Stomach (tissue), 19 donors: ENCODE measurements at places on chromosomes 11 and 22.

GRCh38 chr11:34344768-34345539 lies 12.9 kb downstream of the ABTB2 start:
- peak; percentile 76 for DNase-seq
- no peaks in the 10 kb centered on the region for H3K27me3 ChIP-seq
- H3K4me1 ChIP-seq: peaks cover 22% of the 10 kb centered on the region
- H3K4me3 ChIP-seq: no peak overlapping the region
- no peak overlapping the region for H3K27ac ChIP-seq

DNA sequence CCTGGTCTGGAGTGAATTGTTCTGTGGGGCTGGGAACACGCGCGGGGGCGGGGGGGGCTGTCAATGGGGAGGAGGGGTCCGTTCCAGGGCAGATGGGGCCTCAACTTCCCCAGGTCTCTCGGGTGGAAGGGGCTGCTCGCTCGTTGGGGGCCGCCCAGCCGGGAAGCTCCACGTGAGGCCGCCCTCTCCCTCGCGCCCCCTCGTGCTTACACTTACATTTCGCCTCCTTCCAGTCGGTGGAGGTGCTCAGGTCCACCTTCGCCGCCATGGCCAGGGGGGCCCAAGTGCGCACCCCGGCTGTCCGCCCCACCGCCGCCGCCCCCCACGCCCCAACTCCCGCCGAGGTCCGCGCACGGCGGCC lies 452 bp downstream of the MACROD1 start:
- no peaks in the 10 kb centered on the region for H3K36me3 ChIP-seq
- no peak for DNase-seq
- H3K4me1 ChIP-seq: peaks cover 26% of the 10 kb centered on the region

DNA sequence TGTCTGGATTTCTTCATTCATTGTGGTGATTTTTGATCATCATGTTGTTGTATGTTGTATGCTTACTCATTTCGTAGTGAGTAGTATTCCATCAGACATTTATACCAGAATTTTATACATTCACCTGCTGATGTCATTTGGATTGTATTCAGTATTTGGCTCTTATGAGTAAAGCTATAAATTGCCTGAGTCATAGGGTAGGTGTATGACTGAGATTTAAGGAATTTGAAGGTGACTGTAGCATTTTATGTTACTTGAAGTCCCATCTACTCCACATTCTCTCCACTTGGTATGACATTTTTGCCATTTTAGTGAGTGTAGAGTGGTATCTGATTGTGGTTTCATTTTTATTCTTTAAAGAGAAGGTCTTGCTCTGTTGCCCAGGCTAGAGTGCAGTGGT lies 548.2 kb downstream of the TBC1D22A start:
- H3K27ac ChIP-seq: no peak overlapping the region
- no peak for DNase-seq
- H3K4me1 ChIP-seq: no peaks in the 10 kb centered on the region
- no peak overlapping the region for H3K4me3 ChIP-seq

DNA sequence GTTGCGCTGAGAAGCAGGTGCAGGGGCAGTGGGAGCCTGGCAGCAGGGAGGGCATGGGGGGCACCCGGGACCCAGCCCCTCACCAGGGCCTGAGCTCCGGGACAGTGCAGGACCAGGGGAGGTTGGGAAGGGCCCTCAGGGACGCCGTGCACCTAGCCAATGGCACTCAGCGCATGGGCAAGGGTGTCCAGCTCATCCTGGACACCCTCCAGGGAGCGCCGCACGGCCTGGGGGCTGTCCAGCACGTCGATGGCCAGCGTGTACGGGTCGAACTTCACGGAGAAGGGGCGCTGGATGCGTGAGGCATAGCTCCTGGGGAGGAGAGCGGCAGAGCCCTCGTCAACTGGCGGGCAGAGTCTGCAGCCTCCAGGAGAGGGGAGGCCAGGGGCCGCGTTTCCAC lies 3.1 kb upstream of the INS start:
- no peak for DNase-seq
- no peaks in the 10 kb centered on the region for H3K36me3 ChIP-seq
- H3K27ac ChIP-seq: no peak overlapping the region
- H3K27me3 ChIP-seq: peaks cover 95% of the 10 kb centered on the region
- no peak overlapping the region for H3K4me3 ChIP-seq
- peaks cover 8% of the 10 kb centered on the region for H3K4me1 ChIP-seq

- H3K4me1 ChIP-seq: peaks cover 5% of the 10 kb centered on the region
- peak; percentile 55 for DNase-seq
- H3K27ac ChIP-seq: no peak overlapping the region
- H3K36me3 ChIP-seq: no peaks in the 10 kb centered on the region
- H3K27me3 ChIP-seq: no peaks in the 10 kb centered on the region
These were observed 60.7 kb downstream of the LRRC32 start for GRCh38 chr11:76609736-76610370.

DNA sequence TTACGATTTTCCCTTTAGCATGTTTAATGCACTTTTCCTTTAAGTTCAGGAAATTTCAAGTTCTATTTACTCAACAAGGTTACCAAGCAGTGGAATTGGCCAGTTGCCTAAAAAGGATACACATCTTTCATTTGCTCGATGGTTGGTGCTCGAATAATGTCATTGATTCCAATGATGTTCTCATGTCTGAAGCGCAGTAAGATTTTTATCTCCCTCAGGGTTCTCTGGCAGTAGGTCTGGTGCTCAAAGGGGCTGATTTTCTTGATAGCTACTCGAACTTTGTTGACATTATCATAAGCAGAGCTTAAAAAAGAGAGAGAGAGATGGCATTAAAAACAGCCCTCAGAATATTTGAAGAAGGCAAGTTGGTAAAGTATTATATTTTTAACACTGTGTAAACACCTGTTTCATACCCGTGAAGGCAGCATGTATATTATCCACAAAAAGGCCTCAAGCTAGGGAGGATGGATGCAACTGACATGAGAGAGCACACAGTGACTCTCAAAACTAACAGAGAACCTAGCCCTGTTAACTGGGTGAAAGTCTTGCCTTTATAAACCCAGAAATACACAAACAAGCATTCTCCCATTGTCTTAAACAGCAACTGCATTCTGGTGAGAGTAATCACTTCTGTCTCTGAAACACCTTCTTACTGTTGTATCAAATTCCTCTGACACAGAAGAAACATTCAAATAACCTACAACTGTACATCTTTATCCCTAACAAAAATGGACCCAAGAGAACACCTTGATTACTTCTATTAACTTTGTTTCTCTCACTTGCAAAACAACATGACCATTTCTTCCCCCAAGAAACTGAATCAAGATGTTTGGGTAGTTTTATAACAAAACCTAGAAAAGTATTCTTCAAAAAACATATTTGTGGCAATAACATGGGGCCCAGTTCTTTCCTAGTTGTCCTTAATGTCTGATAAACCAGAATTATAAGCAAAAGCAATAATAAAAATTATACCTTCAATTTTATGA lies 59.6 kb downstream of the MAPK1 start:
- H3K4me1 ChIP-seq: no peaks in the 10 kb centered on the region
- H3K4me3 ChIP-seq: no peak overlapping the region
- peak; percentile 61 for DNase-seq
- no peak overlapping the region for H3K27ac ChIP-seq
- H3K27me3 ChIP-seq: no peaks in the 10 kb centered on the region

- H3K4me1 ChIP-seq: peaks cover 6% of the 10 kb centered on the region
- DNase-seq: no peak
- H3K27me3 ChIP-seq: no peaks in the 10 kb centered on the region
These were observed 23.5 kb upstream of the CPT1A start for GRCh38 chr11:68865241-68865640.

- H3K27me3 ChIP-seq: no peaks in the 10 kb centered on the region
- peak overlapping the region; percentile 40 for H3K27ac ChIP-seq
These were observed 4.3 kb upstream of the PGA3 start for GRCh38 chr11:61198948-61199523.

- peak; percentile 37 for DNase-seq
- H3K27ac ChIP-seq: no peak overlapping the region
- H3K36me3 ChIP-seq: no peaks in the 10 kb centered on the region
- H3K4me3 ChIP-seq: no peak overlapping the region
- H3K27me3 ChIP-seq: peaks cover 69% of the 10 kb centered on the region
These were observed 38.7 kb upstream of the ATXN10 start for GRCh38 chr22:45632791-45633515.

GRCh38 chr11:35826949-35827348 lies 116.9 kb upstream of the LDLRAD3 start:
- H3K4me1 ChIP-seq: peaks cover 1% of the 10 kb centered on the region
- no peak overlapping the region for H3K4me3 ChIP-seq
- H3K27me3 ChIP-seq: no peaks in the 10 kb centered on the region

DNA sequence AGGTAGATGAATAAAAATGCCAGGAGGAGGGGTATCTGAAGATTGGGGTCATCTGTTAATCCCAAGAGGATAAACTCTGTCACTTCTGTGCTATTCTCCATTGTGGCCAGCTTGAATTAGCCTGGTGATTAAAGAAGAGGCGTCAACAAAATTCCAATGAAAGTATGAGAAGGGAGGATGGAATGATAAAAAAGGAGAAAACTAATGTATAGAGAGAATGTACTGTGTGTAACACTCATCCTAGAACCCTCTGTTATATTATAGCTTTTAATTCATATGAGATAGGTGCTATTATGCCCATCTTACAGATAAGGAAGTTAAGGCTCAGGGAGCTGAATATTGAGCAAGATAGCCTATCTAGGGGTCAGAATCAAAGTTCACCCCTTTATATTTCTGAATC lies at the start of gene OR5B21:
TSS of gene OR5B21 (minus strand) at position 101 of the 400 bp plus-strand sequence. CDS start at position 101, 0 bp downstream.
- no peak within 1 kb of the TSS for H3K27ac ChIP-seq
- no peak for DNase-seq
- H3K27me3 ChIP-seq: no peaks in the 10 kb centered on the region
- H3K4me3 ChIP-seq: no peak within 1 kb of the TSS
- H3K36me3 ChIP-seq: no peaks in the 10 kb centered on the region
- H3K4me1 ChIP-seq: no peaks in the 10 kb centered on the region

DNA sequence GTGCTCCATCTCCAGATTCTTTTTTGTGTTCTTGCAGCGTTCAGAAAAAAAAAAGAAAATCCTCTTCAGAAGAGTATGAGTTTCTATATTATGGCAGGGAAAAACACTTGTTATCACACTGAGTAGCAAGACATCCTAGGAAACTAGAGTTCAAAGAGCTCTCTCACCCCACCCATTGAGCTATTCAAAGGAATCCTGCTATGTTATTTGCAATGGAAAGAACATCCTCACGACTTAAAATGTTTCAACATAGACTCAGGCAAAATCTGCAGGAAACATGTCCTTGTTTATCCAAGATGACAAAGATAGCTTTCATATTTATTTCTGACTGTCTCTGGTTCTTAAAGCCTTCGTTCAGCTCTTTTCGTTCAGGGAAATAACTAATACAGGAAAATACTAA lies 331.6 kb upstream of the ANO5 start:
- no peaks in the 10 kb centered on the region for H3K36me3 ChIP-seq
- no peak overlapping the region for H3K27ac ChIP-seq
- no peak overlapping the region for H3K4me3 ChIP-seq
- H3K4me1 ChIP-seq: no peaks in the 10 kb centered on the region
- DNase-seq: no peak

- no peaks in the 10 kb centered on the region for H3K36me3 ChIP-seq
- H3K27ac ChIP-seq: no peak overlapping the region
- no peak for DNase-seq
- H3K4me3 ChIP-seq: no peak overlapping the region
- no peaks in the 10 kb centered on the region for H3K27me3 ChIP-seq
These were observed 19.6 kb upstream of the TMEM123 start for GRCh38 chr11:102472127-102472526.

DNA sequence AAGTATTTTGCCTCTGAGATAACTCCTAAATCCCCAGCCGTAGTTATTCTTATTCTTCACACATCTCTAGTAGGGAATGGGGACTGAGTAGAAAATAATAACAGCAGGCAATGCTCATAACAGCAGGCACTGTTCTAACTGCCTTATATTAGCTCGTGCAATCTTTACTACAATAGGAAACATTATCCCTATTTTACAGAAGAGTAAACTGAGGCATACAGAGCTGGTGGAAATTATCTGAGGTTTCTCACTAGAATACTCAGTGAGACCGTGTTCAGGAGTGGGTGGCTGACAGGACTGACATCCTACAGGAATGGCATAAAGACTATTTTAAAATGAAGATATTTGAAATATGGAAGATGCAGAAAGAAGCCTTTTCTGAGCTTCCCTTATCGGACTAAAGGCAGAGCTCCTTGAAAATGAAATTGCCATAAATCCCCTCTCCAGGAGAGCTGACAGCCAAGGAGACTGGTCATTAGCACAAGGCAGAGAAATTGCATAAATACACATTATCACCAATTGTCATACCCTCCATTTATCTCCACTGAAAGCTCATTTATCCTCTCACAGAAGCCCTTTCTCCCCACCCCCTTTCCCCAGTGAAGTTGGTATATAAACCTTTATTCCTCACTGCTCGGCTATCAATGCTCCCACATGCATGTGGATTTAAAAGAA lies 93.9 kb downstream of the RASSF10 start:
- H3K27ac ChIP-seq: no peak overlapping the region
- DNase-seq: no peak
- no peaks in the 10 kb centered on the region for H3K27me3 ChIP-seq
- no peak overlapping the region for H3K4me3 ChIP-seq

GRCh38 chr22:17086788-17087497 lies 2.1 kb downstream of the IL17RA start:
- H3K27ac ChIP-seq: peak overlapping the region; percentile 96
- H3K4me3 ChIP-seq: peak overlapping the region; percentile 89
- no peaks in the 10 kb centered on the region for H3K27me3 ChIP-seq
- DNase-seq: no peak
- H3K4me1 ChIP-seq: peaks cover 13% of the 10 kb centered on the region

- H3K27ac ChIP-seq: no peak overlapping the region
- no peaks in the 10 kb centered on the region for H3K27me3 ChIP-seq
- H3K36me3 ChIP-seq: no peaks in the 10 kb centered on the region
- no peak overlapping the region for H3K4me3 ChIP-seq
- no peak for DNase-seq
These were observed 145.6 kb downstream of the EFCAB6 start for GRCh38 chr22:43666457-43666856.

DNA sequence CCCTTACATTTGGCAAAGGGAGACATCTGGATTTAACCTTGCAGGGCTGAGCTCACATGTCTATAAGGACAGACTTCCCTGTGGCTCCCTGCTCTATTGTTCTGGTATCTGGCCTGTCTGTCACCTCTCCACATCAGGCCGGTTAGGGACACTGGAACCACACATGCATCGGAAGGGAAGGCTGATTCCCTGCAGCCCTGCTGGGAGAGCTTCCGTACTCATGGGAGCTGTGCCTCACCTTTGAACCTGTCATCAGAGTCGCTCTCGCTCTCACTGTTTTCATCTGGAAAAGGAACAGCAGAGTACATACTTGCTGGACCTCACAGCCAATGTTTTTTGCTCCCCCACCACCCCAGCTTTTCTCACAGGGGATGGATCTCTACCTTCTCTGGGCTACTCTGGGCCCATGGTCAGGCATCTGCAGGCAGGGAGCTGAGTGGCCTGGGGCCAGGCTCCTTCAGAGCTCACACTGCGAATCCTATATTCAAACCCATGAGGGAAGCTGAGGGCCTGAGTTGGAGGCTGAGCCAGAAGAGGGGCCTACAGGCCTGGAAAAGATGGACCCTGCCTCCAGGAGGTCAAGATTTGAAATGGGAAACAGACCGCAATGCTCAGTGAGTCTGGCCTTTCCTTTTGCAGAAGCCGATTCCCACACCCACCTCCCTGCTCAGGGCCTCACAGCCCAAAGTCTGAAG lies 31.3 kb downstream of the RPL27A start:
- H3K27ac ChIP-seq: peak overlapping the region; percentile 89
- H3K4me3 ChIP-seq: no peak overlapping the region
- DNase-seq: peak; percentile 46
- no peaks in the 10 kb centered on the region for H3K27me3 ChIP-seq
- peaks cover 45% of the 10 kb centered on the region for H3K4me1 ChIP-seq

- peaks cover 4% of the 10 kb centered on the region for H3K36me3 ChIP-seq
- H3K27ac ChIP-seq: no peak overlapping the region
- H3K27me3 ChIP-seq: no peaks in the 10 kb centered on the region
- no peak for DNase-seq
- no peaks in the 10 kb centered on the region for H3K4me1 ChIP-seq
- H3K4me3 ChIP-seq: no peak overlapping the region
These were observed 100.1 kb downstream of the KCNQ1OT1 start for GRCh38 chr11:2599561-2600189.
